OCI-M1 (cell line): ENCODE measurements at places on chromosomes 6 and 20.
A peak's percentile ranks its signal among the peaks of the same experiment; 100 is the strongest.

GRCh38 chr20:37081717-37082289, 14.0 kb downstream of the RBL1 start:
- peak; percentile 22 for DNase-seq

GRCh38 chr6:20927130-20927860, 393.0 kb downstream of the CDKAL1 start:
- no peak for DNase-seq

DNA sequence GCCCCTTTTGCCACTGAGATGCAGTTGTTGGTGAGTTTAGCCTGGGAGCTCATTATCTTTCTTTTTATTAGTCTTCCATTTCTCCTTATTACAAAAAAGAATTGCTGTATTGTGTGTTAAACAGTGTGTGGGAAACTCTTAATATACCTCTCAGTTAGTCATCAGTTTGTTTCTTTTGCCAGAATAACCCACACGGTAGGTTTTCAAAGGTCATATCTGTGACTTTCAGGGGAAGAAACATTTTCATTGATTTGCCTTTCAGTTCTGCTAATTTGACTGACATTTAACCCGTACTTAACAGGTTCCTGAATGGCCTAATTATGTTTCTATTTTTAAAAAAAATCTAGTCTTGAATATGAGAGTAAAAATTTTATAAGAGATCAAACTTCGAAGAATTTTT, 145.3 kb downstream of the KHDC1L start:
- DNase-seq: no peak

- no peak for DNase-seq
Measured at GRCh38 chr6:159431750-159432149, 261.3 kb downstream of the SOD2 start.

DNA sequence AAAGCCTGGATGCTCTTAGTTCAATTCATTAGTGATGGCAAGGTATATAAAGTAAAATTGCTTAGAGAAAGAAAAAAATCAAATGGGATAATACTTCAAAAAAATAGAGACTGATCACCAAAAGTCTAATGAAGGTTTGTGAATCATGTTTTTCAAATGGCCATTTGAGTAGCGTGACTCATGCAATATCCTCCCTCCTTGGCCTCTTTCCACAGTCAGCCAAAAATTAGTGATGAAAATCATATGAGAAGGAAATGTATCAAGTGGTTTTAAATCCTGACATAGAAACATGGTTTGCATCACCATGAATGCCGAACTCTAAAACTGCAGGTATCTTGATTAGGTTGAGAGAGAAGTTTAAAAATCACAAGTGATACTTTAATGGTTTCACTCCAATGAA, 1.2 kb upstream of the COL19A1 start:
- DNase-seq: no peak

- DNase-seq: no peak
Measured at GRCh38 chr6:70258483-70258882, 44.4 kb downstream of the COL9A1 start.

- DNase-seq: peak; percentile 89
Measured at GRCh38 chr6:42963855-42964605, 3.5 kb downstream of the GNMT start.

DNA sequence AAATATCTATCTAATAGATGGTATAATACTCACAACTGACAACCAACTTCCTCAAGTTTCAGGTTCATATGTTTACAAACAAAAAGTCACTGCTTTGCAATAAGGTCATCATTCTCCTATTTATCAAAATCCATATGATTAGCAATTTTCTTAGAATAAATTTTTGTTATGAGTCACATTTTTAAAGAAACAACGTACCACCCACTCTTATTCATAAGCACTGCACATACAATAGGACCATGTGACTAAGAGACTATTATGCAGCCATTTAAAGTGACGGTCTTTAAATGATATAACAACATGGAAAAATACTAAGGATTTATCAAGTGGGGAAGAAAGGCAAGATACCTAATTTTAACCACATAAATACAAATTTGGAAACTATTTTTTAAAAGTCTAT, 40.0 kb downstream of the REPS1 start:
- DNase-seq: no peak

GRCh38 chr20:59144831-59145196, 18.8 kb upstream of the ZNF831 start:
- no peak for DNase-seq

GRCh38 chr20:38674092-38674764, 50.1 kb upstream of the SLC32A1 start:
- peak; percentile 67 for DNase-seq

GRCh38 chr20:20225325-20226043, 142.4 kb upstream of the INSM1 start:
- no peak for DNase-seq

GRCh38 chr6:154974485-154975149, 20.5 kb upstream of the TIAM2 start:
- peak; percentile 4 for DNase-seq

DNA sequence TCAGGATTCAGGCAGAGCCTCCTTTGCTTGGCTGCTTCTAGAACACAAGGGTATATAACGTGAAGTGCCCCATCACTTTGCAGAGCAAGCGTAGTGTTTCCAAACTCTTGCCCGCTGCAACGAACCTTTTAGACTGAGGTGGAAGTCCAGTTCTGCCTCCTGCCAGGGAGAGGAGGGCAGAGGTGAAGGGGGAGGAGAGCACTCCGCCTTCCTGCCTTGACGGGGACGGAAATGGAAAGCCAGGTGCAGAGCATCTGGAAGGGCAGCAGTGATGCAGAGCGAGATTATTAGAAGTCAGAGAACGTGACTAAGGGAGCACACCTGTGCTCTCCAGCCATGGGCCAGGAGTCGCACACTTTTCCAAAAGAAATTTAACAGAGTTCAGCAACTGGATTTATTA, 63.4 kb downstream of the RREB1 start:
- no peak for DNase-seq

GRCh38 chr6:145028144-145028818, 707.0 kb downstream of the EPM2A start:
- peak; percentile 87 for DNase-seq

DNA sequence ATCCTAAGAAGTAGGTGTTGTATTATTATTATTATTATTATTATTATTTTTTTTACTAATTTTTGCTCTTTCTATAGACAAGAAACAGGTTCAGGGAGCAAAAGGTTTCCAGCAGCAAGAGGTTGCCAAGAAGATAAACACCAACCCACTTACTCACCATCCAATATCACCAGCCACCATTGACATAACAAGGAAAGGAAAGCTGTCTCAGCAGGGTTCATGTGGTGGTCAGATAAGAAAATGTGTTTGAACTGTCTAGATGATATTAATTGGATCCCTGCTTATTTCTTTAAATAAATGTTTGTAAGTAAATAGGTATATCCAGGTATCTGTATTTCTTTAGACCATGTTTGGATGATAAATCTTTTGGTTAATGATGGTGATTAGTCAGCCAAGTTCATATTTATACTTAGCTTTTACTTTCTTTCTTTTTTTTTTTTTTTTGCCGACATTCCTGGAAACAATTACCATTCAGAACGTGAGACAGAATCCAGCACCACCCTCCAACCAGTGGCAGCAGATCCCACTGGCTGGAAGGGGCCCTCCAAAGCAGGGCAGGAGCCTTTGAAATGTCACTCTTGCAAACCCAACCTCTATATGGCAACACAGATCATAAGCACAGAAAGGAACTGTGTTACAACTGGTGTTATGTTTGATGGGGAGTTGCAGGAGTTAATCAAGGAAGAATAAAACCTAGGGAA, 139.2 kb upstream of the ECI2 start:
- peak; percentile 78 for DNase-seq

DNA sequence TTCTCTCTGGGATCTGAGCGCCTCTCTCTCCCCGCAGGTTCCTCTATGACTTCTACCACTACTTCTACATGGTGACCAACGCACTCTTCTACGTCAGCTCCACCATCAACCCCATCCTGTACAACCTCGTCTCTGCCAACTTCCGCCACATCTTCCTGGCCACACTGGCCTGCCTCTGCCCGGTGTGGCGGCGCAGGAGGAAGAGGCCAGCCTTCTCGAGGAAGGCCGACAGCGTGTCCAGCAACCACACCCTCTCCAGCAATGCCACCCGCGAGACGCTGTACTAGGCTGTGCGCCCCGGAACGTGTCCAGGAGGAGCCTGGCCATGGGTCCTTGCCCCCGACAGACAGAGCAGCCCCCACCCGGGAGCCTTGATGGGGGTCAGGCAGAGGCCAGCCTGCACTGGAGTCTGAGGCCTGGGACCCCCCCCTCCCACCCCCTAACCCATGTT, 36.3 kb upstream of the MRGBP start:
- no peak for DNase-seq

DNA sequence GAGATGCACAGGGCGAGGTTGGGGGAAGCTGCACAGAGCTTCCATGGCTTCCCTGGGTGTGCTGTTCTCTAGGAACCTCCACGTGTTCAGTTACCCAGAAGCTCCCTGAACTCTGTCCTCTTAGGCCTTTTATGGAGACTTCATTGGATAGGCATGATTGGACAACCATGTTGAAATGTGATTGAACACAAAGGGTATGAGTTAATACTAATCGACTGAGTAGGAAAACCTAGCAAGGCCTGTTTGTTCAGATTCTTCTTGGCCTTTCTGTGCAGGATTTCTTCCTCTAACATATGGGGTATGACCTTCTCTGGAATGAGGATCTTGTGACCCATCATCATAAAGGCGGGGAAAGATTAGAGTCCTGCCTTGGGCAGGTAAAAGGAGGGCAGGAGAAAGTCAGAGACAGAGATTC, 70.7 kb upstream of the SMIM29 start:
- no peak for DNase-seq

DNA sequence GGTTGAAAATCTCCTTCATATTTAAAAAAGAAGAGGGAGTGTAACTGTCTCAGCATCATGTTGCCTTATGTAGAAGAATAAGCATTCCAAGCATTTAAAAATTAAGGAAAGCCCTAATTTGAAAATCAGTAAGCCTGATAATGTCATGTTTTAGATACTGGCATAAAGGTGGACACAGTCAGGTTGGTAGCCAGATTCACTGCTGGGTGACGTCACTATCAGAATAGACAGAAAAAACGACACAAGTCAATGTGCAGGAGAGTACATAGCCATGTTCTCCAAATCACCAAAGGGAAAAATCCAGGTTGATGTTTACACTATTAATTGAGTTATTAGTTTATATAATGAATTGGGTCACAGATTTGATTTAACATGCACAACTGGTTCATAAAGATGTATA, 50.8 kb upstream of the POU3F2 start:
- DNase-seq: no peak

GRCh38 chr6:12119085-12119588, 107.0 kb downstream of the HIVEP1 start:
- peak; percentile 95 for DNase-seq

- DNase-seq: no peak
Measured at GRCh38 chr20:7136886-7137285, 369.4 kb downstream of the BMP2 start.

DNA sequence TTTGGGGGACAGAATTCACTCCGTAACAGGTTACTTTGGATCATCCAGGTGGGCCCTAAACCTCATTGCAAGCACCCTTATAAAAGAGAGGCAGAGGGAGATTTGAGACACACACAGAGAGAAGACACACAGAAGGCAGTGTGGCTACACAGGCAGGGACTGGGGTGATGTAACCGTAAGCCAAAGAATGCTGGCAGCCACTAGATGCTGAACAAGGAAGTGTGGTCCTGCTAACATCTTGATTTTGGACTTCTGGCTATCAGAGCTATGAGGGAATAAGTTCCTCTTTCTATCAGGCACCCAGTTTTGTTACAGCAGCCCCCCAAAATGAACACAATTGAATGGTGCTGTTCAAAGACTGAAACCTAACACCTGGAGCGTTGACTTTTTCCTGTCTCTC, 191.3 kb upstream of the MYLIP start:
- peak; percentile 29 for DNase-seq

- DNase-seq: peak; percentile 66
Measured at GRCh38 chr6:14452567-14453527, 335.3 kb downstream of the CD83 start.

- DNase-seq: no peak
Measured at GRCh38 chr20:5602346-5602745, 147.9 kb upstream of the SHLD1 start.

DNA sequence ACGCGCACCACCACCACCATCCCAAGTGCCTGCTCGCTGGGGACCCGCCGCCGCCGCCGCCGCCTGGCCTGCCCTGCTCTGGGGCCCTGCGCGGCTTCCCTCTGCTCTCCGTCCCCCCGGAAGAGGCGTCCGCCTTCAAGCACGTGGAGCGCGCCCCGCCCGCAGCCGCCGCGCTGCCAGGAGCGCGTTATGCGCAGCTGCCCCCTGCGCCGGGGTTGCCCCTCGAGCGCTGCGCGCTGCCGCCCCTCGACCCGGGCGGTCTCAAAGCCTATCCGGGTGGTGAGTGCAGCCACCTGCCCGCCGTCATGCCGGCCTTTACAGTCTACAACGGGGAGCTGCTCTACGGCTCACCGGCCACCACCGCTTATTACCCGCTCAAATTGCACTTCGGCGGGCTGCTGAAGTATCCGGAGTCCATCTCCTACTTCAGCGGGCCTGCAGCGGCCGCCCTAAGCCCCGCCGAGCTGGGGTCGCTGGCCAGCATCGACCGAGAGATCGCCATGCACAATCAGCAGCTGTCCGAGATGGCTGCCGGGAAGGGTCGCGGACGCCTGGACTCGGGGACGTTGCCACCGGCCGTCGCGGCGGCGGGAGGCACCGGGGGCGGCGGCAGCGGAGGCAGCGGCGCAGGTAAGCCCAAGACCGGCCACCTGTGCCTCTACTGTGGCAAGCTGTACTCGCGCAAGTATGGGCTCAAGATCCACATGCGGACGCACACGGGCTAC, 7.2 kb downstream of the PRDM13 start:
- peak; percentile 40 for DNase-seq

- DNase-seq: no peak
Measured at GRCh38 chr6:102488729-102489128, 1095.2 kb downstream of the GRIK2 start.

GRCh38 chr20:41507436-41507835, 110.7 kb downstream of the CHD6 start:
- no peak for DNase-seq

GRCh38 chr6:113786168-113786567, 71.0 kb upstream of the MARCKS start:
- DNase-seq: no peak

GRCh38 chr6:166008441-166009369, 158.9 kb downstream of the TBXT start:
- no peak for DNase-seq

GRCh38 chr20:38973645-38974044, 11.5 kb downstream of the DHX35 start:
- no peak for DNase-seq

DNA sequence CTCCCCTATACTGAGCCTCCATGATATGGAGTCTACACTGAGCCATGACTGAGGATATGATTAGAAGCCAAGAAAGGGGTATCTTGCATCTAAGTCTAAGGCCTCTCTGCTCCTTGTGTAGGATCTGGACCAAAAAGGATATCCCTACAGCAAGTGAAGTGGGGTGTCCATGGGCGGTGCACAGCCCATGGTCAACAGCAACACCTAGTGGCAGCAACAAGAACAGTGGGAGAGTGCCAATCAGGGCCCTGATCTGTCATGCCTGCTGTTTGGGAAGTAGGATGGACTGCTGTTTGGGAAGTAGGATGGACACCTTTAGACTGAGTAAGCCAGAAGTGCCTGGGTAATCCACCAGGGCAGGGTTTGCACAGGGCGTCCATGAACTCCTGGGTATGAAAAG, 22.4 kb downstream of the PTGIS start:
- peak; percentile 5 for DNase-seq
